ENCODE measurements at places on chromosomes 4 and X.

DNA sequence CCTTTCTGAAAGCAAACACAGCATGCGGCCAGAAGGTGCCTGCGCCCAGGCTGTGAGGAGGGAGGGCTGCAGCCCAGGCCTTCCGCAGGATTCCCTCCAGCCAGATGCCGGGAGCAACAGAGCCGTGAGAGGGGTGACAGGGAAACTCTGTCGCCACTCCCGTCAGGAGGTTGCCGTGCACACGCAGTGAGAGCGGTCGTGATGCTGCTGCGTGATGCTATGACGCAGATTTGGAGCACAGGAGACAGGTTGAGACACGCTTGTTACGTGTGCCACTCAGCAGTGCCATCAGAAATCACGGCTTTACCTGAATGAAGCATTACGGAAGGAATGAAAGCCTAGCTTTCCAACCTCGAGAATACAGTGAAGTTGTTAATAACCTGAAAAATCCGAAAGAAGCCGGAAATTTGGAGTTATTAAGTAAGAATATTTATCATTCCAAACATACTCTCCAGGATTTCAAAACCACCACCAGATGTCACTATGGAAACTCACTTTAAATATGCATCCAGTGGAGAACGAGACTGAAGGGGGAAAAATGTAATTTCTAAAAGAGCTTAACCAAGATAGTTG, 54.4 kb downstream of the FAT1 start:
- DNase-seq = no peak

- no peak for DNase-seq
Observed at GRCh38 chr4:108148316-108148715, 20.4 kb downstream of the LEF1 start.

DNA sequence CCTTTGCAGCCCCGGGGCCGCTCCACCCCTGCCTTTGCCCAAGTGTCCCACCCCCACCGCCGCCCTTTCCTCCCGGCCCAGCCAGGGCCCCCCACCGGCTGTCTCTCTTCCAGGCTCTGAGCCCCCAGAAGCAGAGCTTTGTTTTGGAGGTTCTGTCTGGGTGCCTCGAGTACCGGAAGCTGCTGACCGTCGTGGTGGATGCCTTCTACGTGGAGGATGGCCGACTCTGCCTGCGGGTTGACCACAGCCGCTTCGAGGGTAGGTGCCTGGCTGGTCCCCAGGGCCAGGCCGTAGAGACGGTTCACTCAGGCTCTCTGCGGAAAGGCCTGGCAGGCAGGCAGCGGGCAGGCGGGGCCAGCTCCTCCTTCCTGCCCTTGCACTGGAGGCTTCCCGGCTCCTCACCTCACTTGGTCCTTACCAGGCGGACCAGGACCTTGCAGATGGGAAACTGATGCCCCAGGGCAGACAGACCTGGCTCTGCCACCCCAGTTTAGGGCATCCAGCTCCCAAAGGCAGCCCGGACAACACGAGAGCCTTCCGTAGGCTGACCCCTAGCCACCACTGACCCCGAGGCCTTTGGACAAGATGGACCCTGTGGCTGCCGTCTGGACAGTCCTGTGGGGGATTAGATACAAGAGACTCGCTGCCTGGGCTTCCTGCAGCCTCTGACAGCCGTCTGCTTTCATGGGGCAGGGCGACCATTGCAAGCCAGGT, 18.2 kb downstream of the CFAP99 start:
- no peak for DNase-seq

DNA sequence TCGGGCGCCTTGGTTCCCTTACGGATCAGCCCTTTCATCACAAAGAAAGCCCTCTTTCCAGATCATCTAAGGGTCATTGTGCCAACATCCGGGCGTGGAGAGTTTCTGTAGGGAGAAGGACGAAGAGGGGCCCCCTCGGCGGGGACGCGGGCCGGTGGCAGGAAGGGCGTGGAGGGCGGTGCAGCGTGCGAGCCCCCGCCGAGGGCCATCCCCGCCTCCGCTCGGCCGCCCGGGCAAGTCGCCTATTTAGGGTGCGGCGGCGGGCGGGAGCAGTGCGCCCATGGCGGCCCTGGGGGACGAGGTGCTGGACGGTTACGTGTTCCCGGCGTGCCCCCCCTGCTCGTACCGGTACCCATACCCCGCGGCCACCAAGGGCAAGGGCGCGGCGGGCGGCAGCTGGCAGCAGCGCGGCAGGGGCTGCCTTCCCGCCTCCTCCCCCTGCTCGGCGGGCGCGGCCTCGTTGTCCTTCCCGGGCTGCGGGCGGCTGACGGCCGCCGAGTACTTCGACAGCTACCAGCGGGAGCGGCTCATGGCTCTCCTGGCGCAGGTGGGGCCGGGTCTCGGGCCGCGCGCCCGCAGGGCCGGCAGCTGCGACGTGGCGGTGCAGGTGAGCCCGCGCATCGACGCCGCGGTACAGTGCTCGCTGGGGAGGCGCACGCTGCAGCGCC, at the start of gene ZAR1:
Gene ZAR1, plus strand, starts transcription at position 241 of the 668 bp plus-strand sequence. Its CDS starts 40 bp downstream, at position 281.
- no peak for DNase-seq

- no peak for DNase-seq
Observed at GRCh38 chrX:46278572-46278971, 266.6 kb downstream of the ZNF674 start.

DNA sequence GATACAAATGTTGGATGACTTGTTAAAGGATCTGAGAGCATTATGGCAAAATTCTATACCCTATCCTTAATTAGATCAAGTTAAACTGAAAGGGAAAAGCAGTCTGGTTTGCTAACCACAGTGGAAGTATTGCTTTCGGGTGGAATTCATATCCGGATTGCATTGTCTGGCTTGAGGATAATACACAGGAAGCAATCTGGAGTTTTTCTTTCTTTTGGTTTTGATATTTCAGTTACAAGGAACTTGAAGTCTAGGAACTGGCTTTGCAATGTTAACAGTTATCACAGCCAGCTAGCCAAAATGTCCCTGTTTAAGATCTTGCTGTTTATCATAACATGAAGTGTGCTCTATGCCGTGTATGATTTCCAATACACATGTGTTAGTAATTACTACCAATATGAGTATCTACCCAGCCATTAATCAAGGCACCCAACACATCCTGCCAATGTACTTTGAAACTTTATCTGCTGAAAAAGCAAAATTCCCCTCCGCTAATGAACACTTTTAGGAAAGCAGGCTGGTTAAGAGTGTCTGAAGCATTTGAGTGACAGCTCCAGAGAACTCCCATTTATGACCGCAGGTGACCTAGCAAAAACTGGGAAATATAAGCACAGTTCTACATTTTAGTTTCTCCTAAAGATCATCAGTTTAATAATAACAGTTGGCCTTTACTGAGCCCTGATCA, 146.4 kb downstream of the PALLD start:
- DNase-seq = no peak

DNA sequence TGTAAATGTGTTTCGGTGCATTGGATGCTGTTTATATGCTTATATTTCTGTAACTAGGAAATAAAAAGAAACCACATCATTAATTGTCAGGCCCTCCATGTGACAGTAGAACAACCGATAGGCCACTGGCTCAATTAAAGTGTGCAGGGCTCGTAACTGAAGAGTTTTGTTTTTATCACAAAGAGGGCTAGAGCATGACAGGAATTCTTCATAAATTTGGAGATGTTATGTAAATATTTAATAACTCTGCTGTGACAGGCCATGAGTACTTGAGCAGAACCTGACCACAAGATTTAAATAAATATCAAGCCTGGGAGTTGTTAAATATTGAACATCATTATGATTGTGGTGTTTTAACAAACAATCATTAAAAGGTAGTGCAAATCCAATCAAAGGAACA, 55.9 kb downstream of the MID1 start:
- no peak for DNase-seq

- DNase-seq = no peak
Observed at GRCh38 chr4:134117392-134118183, 84.0 kb downstream of the PABPC4L start.

DNA sequence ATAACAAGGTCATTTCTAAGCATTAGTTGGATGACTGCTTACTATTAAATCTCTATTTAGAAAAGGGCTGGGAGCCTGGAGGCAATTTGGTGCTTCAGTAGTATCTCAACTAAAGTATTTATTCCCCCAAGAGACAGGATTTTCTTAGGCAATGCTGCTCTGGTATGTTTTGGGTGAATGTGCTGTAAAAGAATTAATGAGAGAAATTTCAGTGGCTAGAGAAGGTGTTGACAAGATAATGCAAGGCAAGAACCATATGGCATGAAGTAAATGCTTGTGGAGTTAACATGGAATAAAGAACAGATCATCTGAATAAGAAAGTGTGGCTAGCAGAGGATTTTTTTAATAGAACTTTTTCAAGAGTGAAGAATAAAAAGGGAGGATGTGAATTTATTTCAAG, 3.9 kb downstream of the CYP2U1 start:
- no peak for DNase-seq
